ENCODE measurements at places on chromosomes 4 and X.
A peak's percentile ranks its signal among the peaks of the same experiment; 100 is the strongest.

DNA sequence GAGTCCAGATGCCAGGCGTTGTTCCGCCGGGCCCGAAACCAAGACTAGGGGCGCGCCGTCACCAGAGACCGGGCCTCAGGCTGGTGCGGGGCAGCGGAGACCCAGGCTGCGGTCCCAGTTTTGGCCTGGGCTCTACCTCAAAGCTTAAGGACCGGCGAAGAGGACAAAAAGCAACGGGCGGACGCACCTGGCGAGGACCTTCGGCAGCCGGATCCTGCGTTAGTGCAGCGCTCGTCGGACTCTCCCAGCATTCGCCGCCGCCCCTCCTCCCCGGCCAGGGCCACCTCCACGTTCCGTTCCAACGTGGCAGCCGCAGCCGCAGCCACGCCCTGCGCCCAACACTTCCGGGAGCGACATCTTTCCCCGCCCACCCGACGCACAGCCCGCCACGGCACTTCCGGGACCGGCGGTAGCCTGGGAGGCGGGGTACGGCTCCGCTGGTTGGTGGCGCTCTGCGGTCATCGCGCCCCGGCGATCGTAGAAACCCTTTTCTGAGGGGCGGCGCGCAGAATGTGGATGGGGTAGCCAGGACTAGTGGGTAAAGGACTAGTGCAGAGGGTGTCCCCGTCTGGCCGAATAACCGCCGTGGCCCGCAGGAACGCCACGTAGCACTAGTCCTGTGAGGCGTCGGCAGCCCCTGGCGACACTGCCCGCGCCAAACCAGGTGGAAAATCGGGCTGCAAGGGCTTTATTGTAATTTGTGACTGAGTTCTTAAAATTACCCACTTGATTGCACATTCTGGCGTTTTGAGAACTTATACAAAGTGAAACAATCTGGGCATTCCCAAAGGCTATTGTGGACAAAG, at the start of gene SEC31A:
SEC31A (minus strand) TSS at position 253 of the 806 bp plus-strand sequence. CDS start 9,217 bp downstream, outside the sequence.
- DNase-seq, result peak; percentile 54

- DNase-seq, result no peak
Observed at GRCh38 chr4:56218230-56218895, 168.9 kb downstream of the AASDH start.

DNA sequence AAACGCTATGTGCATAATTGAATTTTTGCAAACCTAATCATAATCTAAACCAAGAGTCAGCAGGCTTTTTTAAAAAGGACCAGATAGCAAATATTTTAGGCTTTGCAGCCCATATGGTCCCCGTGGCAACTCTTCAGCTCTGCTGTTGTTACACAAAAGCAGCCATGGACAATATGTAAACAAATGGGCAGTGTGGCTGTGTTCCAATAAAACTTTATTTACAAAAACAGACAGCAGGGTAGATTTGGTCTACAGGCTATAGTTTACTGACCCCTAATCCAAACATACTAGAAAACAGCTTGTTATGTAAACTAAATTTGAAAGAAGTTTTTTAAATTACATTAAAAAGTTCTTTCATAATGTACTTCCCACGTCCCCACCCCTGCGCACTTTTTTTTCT, 53.1 kb downstream of the FUNDC1 start:
- DNase-seq, result no peak

GRCh38 chr4:137621056-137621455, 88.8 kb upstream of the PCDH18 start:
- no peak for DNase-seq

- no peak for DNase-seq
Observed at GRCh38 chr4:124947622-124948265, 235.2 kb upstream of the ANKRD50 start.

- DNase-seq, result no peak
Observed at GRCh38 chrX:7775987-7776386, 67.0 kb upstream of the VCX start.

GRCh38 chr4:168475745-168476144, 4.5 kb downstream of the DDX60L start:
- no peak for DNase-seq

GRCh38 chrX:37348971-37349220, 268 bp upstream of the PRRG1 start:
- no peak for DNase-seq

GRCh38 chr4:42341518-42342026, 55.7 kb upstream of the SHISA3 start:
- no peak for DNase-seq

- DNase-seq, result no peak
Observed at GRCh38 chr4:157791236-157791635, 381.6 kb downstream of the GASK1B start.

- DNase-seq, result no peak
Observed at GRCh38 chr4:3689576-3690550, 76.3 kb upstream of the ADRA2C start.

GRCh38 chr4:71186566-71187403, 152.0 kb upstream of the SLC4A4 start:
- DNase-seq, result no peak

DNA sequence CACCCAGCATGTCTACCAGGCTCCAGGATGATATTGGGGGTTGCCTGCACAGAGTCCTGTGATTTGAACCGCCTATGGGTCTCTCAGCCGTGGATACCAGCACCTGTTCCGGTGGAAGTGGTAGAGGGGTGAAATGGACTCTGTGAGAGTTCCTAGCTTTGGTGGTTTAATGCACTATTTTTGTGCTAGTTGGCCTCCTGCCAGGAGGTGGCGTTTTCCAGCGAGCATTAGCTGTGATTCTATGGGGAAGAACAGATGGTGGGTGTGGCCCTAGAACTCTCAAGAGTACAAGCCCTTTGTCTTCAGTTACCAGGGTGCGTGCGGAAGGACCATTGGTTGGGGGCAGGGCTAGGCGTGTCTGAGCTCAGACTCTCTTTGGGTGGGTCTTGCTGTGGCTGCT, 316.9 kb upstream of the AMOT start:
- no peak for DNase-seq

GRCh38 chr4:58477950-58478349, 1367.8 kb upstream of the IGFBP7 start:
- DNase-seq, result no peak

GRCh38 chr4:5192271-5192670, 141.0 kb downstream of the STK32B start:
- no peak for DNase-seq

DNA sequence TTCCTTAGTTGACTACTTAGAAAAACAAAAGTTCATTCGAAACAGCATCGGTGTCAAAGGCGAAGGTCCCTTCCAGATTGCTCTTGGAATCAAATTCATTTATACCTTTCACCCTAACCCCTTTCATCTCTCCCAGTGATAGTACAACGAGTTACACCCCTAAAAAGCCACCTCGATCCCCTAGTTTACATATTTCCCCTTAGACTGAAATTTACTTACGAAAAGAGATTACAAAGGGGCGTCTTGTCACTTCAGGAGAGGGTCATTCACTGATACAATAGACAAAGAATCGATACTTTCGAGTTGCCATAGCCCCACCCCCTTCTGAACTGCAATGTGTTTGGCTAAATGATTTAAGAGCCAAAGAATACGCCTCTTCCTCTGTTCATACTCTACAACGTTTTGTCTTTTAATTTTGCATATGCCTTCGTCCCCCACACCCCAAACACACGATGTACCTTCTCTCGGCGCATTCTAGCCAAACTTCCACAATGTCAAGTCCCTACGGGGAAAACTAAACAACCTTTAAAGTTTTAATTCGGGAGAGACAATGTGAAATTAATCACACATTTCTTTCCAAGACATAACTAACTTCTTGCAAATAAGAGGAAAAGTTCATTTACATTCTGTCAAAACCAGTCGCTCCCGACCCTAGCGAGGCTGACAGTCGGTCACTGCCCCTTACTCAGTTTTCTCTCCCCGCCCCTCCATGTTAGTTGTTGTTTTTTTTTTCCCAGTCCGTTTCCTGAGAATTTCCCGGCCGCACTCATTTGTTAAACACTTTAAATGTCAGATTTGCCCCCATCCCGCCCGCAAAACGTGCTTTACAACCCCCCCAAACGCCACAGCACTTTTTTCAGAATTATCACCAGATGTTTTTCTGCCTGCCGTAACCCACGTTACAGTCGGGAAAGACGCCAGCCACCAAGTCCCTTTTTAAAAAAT, 88.6 kb downstream of the HPRT1 start:
- DNase-seq, result no peak

GRCh38 chr4:38944440-38944839, 76.8 kb downstream of the FAM114A1 start:
- DNase-seq, result no peak

DNA sequence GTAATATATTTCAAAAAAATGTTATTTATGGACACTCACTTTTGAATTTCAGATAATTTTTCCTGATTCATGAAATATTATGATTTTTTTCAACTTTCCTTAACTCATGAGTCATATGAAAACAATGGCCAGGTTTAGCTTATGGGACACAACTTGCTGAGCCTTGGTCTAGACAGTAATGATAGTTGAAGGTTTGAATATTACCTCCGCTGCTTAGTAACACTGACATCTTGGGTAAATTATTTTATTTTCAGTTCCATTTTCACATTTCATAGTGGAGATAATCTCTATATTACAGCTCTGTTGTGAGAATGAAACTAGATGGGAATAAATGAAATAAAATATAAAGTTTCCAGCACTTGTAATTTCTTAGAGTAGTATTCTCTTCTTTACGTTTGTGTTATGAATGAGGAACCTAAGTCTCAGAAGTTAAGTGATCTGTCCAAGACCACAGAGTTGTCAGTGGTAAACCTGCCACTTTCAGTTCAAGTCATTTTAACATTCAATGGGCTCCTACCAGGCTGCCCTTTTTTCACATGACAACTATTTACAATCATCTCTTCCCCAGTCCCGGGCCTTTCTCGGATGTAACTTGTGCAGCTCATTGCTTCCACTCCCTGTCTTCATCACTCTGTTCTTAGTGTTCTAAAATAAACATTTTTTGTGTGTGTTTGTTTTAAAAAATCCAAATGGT, 46.8 kb upstream of the GC start:
- DNase-seq, result no peak

DNA sequence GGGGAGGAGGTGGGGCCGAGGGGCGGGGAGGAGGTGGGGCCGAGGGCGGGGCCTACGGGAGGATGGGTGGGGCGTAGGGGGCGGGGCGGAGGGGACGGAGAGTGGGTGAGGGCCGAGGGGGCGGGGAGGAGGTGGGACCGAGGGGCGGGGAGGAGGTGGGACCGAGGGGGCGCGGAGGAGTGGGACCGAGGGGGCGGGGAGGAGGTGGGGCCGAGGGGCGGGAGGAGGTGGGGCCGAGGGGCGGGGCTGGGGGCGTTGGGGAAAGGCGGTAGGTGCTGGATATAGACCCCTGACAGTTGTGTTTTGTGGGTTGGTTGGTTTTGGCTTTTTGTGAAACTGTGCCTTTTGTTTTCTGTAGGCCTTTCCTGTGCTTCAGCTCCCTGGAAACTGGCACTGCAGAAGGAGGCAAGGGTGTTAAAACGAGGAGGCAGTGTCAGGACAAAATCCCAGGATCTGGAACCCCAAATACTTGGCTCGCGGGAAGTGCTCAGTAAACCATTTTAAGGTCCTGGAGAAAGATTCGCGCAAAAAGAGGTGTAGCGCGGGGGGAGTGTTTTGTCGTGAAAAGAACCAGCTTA, 580 bp upstream of the MMGT1 start:
- DNase-seq, result peak; percentile 28

DNA sequence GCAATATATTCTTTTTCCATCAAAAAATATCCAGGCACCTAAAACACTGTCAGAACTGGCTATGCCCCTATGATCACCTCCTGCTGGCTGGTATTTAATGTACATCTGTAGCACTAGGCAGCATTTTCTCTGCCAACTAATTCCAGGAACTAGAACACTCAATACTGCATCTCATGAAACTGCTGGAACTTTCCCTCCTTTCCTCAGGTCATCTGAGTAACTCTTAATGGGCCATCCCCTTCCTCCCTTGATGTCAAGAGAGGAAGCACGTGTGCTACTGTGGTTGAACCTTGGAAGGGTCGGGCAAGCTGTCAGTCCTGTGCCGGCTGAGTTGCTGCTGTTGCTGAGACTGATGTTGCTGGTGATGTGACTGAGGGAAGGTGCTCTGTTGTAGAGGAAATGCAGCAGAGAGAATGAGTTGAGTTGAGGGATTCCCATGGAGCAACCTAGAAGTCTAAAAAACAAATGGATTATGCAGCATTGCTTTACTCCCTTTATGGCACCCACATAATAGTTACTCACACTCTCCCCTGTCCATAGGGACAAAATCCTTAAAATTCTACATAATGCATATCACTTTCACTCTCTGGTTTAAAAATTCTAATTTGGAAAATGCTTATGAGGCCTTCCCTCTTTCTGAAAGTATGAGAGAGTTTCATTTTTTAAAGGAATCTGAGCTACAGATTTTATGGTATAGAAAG, 39.5 kb downstream of the TMEM165 start:
- DNase-seq, result no peak

DNA sequence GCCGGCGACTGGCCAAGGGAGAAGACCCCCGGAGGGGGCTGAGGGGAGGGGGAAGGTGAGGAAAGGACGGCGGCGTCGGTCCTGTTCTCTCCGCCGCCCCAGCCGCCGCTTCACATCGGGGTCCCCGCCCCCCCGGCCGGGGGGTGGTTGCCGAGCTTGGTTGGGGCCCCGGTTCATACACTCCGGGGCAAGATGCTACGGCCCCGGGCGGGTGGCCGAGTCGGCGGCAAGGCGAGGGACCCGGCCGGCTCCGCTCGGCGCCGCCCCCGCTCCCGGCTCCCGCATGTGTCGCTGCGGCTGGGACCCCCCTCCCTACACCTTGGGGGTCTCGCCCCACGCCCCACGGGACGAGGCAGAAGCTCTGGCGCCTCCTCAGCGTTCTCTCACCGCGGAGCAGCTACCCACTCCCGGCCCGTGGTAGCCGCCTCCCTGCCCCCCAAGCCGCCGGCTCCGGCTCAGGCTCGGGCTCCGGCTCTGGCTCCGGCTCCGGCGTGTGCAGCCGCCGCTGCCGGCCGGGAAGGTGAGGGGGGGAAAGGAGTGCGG, 461 bp downstream of the FBXW7 start:
- no peak for DNase-seq

GRCh38 chrX:81304563-81304962, 102.7 kb downstream of the SH3BGRL start:
- no peak for DNase-seq

- DNase-seq, result no peak
Observed at GRCh38 chrX:111581086-111581485, 69.6 kb downstream of the SERTM2 start.

GRCh38 chr4:128241019-128241418, 46.6 kb downstream of the PGRMC2 start:
- DNase-seq, result no peak

- no peak for DNase-seq
Observed at GRCh38 chrX:24117258-24117657, 32.3 kb upstream of the ZFX start.

DNA sequence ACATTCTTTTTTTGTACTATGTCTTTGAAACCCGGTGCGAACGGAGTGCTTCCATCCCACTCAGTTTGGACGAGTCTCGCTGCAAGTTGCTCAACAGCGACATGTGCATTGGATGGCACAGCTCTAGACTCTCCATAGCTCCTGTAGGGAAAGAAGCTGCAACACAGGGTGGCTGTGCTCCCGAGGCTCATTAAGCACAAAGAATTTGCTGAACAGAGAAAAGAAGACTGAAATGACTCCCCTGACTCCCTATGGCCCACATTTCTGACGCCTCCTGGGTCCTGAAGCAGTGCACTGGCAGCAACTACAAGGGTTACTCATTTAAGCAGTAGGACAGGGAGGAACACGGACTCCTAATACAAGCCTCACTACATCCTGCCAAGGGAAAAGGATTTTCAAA, 127.4 kb downstream of the SH3RF1 start:
- DNase-seq, result no peak
